ENCODE measurements at places on chromosomes 5 and 9. TPM values are rescaled to one million over a fixed set of nuclear protein-coding genes. Genes with fewer than 3 reads are reported as not detected.

The C9 gene
- 1.0 TPM for total RNA-seq

The CCDC183 gene
- total RNA-seq, result 2.3 TPM

GRCh38 chr9:126461029-126461428 lies 134.4 kb downstream of the MVB12B start:
- DNase-seq, result no peak

GRCh38 chr5:174376056-174376455 lies 330.6 kb downstream of the NSG2 start:
- no peak for DNase-seq
